ENCODE measurements at places on chromosomes 5 and 9. TPM values are rescaled to one million over a fixed set of nuclear protein-coding genes. Genes with fewer than 3 reads are reported as not detected.
A peak's percentile ranks its signal among the peaks of the same experiment; 100 is the strongest.

The BTF3 gene
- total RNA-seq = 503 TPM

The PRUNE2 gene
- total RNA-seq = 14.7 TPM

The TMEM141 gene
- 121 TPM for total RNA-seq

The OLFML2A gene
- 11.4 TPM for total RNA-seq

The RPL37 gene
- total RNA-seq = 341 TPM

The ZBED3 gene
- 5.9 TPM for total RNA-seq

The TAF11L11 gene
- total RNA-seq = not detected

The EDIL3 gene
- total RNA-seq = 4.6 TPM

The TUSC1 gene
- total RNA-seq = 22.6 TPM

The OR1J2 gene
- not detected for total RNA-seq

The WHRN gene
- 15.1 TPM for total RNA-seq

The OR13C4 gene
- total RNA-seq = not detected

The NOXA1 gene
- total RNA-seq = 4.6 TPM

The GLDC gene
- total RNA-seq = 0.16 TPM

The SLC36A1 gene
- 10.8 TPM for total RNA-seq

The LIFR gene
- 179 TPM for total RNA-seq

The HINT1 gene
- 217 TPM for total RNA-seq

The PCDHB15 gene
- total RNA-seq = 1.6 TPM

DNA sequence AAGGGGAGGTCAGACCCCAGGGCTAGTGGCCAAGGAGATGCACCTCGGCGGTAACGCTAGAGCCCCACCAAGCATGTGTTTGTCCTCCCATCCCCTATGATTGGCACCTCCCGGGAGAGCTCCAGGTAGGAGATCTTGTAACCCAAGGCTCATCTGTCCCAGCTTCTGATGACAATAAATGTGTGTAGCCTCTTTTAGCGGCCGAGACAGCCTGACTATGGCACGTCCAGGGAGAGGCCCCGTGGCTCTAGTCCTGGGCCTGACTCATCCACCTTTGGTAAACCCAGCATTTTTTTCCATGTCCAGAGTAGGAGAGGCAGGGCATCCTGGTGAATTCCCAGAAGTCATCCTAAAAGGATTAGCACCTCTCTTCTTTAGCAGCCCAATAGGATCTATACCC, 39.2 kb downstream of the IRF1 start:
- H3K27me3 ChIP-seq = no peaks in the 10 kb centered on the region
- H3K36me3 ChIP-seq = no peaks in the 10 kb centered on the region
- no peak overlapping the region for H3K4me3 ChIP-seq
- H3K4me1 ChIP-seq = peaks cover 12% of the 10 kb centered on the region

GRCh38 chr5:147555176-147555575, 45.3 kb upstream of the DPYSL3 start:
- H3K4me1 ChIP-seq = peaks cover 7% of the 10 kb centered on the region
- no peak overlapping the region for H3K4me3 ChIP-seq
- H3K27me3 ChIP-seq = no peaks in the 10 kb centered on the region

- DNase-seq = no peak
- no peaks in the 10 kb centered on the region for H3K36me3 ChIP-seq
- H3K4me1 ChIP-seq = no peaks in the 10 kb centered on the region
- no peak overlapping the region for H3K27ac ChIP-seq
These were observed 198.8 kb upstream of the S1PR3 start for GRCh38 chr9:88792502-88792901.

GRCh38 chr5:73592551-73592950, 27.0 kb downstream of the UTP15 start:
- H3K27me3 ChIP-seq = no peaks in the 10 kb centered on the region
- no peaks in the 10 kb centered on the region for H3K36me3 ChIP-seq
- no peak overlapping the region for H3K4me3 ChIP-seq
- no peak overlapping the region for H3K27ac ChIP-seq
- H3K4me1 ChIP-seq = no peaks in the 10 kb centered on the region

- H3K27ac ChIP-seq = no peak overlapping the region
- H3K4me1 ChIP-seq = no peaks in the 10 kb centered on the region
- H3K36me3 ChIP-seq = no peaks in the 10 kb centered on the region
- no peaks in the 10 kb centered on the region for H3K27me3 ChIP-seq
- no peak for DNase-seq
These were observed 461.0 kb downstream of the GADD45G start for GRCh38 chr9:90065851-90066250.

GRCh38 chr5:123690821-123691220, 178.8 kb downstream of the CSNK1G3 start:
- no peaks in the 10 kb centered on the region for H3K4me1 ChIP-seq
- H3K27me3 ChIP-seq = no peaks in the 10 kb centered on the region
- no peak overlapping the region for H3K27ac ChIP-seq
- no peaks in the 10 kb centered on the region for H3K36me3 ChIP-seq
- H3K4me3 ChIP-seq = no peak overlapping the region
- DNase-seq = no peak

- no peak overlapping the region for H3K4me3 ChIP-seq
- no peaks in the 10 kb centered on the region for H3K36me3 ChIP-seq
- DNase-seq = no peak
- H3K27me3 ChIP-seq = no peaks in the 10 kb centered on the region
- H3K27ac ChIP-seq = no peak overlapping the region
- H3K4me1 ChIP-seq = no peaks in the 10 kb centered on the region
These were observed 194.5 kb downstream of the ARL15 start for GRCh38 chr5:54115735-54116403.

DNA sequence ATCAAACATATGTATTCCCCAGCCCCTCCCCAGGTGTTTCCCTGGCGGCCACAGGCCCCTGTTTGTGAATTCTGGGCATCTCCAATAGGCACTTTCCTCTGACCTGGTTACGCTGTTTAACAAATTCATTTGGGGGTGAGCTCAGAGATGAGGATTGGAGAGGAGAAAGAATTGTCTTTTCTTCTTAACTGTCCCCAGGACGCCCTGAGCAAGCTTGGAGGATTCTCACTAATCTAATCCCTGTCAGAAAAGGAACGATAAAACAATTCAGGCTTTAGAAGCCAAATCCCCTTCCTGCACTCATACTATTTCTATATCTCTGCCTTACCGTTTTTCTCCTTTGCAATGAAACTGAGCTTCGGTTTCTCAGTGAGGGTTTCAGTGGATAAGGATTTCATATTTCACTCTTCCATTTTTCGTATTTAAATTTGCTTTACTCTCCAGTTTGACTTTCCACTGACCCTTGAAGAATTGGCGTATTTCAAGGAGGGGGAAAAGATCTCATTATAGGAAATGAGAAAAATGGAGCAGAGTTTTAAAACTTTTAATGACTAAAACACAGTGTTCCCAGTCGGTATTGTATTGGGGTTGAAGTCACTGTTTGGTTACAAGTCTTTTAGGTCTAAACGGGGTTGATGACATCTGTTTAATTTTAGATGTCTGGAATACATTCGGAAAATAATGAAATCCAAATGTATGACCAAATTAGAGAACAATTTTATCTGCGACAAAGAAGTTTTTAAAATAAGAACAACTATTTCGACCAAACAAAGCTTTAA, 180.1 kb downstream of the MACROH2A1 start:
- no peaks in the 10 kb centered on the region for H3K4me1 ChIP-seq
- no peak overlapping the region for H3K27ac ChIP-seq
- H3K4me3 ChIP-seq = no peak overlapping the region
- no peaks in the 10 kb centered on the region for H3K36me3 ChIP-seq
- no peaks in the 10 kb centered on the region for H3K27me3 ChIP-seq

DNA sequence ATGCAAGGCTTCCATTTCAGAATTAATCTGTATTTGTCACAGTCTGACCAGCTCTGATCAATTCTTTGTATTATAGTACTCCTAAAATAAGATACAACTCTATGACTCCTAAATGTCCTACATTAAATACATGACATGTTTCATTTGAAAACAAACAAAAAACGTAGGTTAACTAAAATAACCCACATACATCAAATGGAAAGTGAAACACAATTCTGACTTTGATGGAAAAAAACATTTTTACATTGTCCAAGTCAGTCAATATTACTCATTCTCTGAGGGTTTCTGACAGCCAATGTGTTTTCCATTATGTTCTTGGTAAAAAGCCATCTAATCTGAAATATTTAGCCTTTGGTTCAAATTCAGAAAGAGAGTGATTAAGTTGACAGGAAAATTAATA, 8.7 kb downstream of the HMGCS1 start:
- no peaks in the 10 kb centered on the region for H3K36me3 ChIP-seq
- DNase-seq = no peak
- no peak overlapping the region for H3K27ac ChIP-seq
- H3K4me3 ChIP-seq = no peak overlapping the region

DNA sequence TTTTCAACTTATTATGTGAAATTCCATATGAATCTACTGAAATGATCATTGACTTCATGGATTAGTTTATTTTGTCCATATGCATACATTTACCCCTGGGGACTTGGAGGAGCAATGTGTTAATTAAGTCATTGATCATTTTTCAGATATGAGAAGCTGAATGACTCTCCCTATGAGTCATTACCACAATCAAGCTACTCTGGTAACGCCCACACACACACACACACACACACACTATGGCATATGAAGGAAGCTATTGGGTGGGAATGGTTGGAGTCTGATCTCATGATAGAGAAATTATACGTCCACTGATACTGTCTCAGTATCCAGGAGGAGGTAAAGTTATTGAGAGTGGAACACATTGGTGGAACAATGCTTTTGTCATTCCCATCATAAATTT, 528.9 kb downstream of the AGTPBP1 start:
- H3K36me3 ChIP-seq = no peaks in the 10 kb centered on the region
- no peak overlapping the region for H3K27ac ChIP-seq
- no peak overlapping the region for H3K4me3 ChIP-seq
- no peaks in the 10 kb centered on the region for H3K27me3 ChIP-seq

DNA sequence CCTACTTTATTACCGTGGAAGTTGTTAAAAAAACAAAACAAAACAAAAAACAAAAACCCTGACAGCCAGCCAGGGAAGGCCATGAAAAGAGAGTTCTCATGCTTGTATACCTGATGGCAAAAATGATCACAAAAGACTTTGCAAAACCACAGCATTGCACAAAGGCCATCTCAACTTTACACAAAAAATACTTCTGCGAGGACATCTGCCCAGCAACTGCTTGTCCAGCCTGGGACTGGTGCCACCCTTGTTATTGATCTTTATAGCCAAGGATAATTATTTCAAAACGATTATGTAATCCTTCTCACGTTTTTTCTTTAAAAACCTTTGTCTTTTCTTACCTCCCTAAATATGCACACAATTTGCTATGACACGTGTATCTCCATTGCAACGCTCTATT, 42.2 kb upstream of the SLC28A3 start:
- H3K36me3 ChIP-seq = no peaks in the 10 kb centered on the region
- no peaks in the 10 kb centered on the region for H3K27me3 ChIP-seq
- H3K4me3 ChIP-seq = no peak overlapping the region
- H3K27ac ChIP-seq = no peak overlapping the region
- no peak for DNase-seq

- H3K27me3 ChIP-seq = no peaks in the 10 kb centered on the region
- peaks cover 48% of the 10 kb centered on the region for H3K4me1 ChIP-seq
- peak overlapping the region; percentile 93 for H3K27ac ChIP-seq
These were observed 37.9 kb downstream of the ERGIC1 start for GRCh38 chr5:172871982-172872381.

DNA sequence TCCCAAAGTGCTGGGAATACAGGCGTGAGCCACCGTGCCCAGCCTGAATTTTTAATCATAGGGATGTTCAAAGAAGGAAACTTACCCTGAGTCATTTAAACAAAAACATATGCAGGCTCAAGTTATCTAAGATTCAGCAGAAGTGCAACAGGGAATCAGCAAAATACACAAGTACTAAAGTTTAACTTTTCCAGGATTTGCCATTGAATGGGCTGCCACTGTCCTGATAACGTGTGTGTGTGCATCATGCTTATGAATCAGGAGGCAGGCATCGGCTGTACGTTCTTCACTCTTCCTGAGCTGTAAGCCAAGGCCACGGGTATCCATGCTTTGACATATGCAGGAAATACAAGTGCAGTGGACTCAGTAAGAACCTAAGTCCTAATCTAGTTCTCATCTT, 48.8 kb upstream of the FST start:
- H3K36me3 ChIP-seq = no peaks in the 10 kb centered on the region
- H3K4me3 ChIP-seq = no peak overlapping the region
- no peaks in the 10 kb centered on the region for H3K4me1 ChIP-seq
- no peak for DNase-seq

DNA sequence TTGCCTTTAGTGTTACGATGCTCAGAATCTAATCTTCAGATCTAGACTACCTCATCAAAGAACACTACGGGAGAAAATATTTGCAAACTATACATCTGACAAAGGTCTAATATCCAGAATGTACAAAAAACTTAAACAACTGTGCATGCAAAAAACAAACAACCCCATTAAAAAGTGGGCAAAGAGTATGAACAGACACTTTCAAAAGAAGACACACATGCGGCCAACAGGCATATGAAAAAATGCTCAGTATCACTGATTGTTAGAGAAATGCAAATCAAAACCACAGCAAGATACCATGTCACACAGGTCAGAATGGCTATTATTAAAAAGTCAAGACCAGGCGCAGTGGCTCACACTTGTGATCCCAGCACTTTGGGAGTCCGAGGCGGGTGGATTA, 31.0 kb upstream of the MEGF9 start:
- H3K4me3 ChIP-seq = no peak overlapping the region
- no peaks in the 10 kb centered on the region for H3K36me3 ChIP-seq
- no peak for DNase-seq

GRCh38 chr9:26945591-26945990, 1.5 kb downstream of the PLAA start:
- H3K36me3 ChIP-seq = no peaks in the 10 kb centered on the region
- peak overlapping the region; percentile 99 for H3K4me3 ChIP-seq
- no peak for DNase-seq
- H3K4me1 ChIP-seq = peaks cover 10% of the 10 kb centered on the region
- H3K27ac ChIP-seq = no peak overlapping the region
- H3K27me3 ChIP-seq = no peaks in the 10 kb centered on the region

GRCh38 chr5:1929108-1929991, 46.6 kb upstream of the IRX4 start:
- H3K4me3 ChIP-seq = no peak overlapping the region
- peaks cover 2% of the 10 kb centered on the region for H3K4me1 ChIP-seq
- H3K27ac ChIP-seq = no peak overlapping the region
- no peaks in the 10 kb centered on the region for H3K36me3 ChIP-seq

GRCh38 chr5:141155540-141156374, 5.9 kb downstream of the PCDHB6 start:
- no peak overlapping the region for H3K27ac ChIP-seq
- H3K36me3 ChIP-seq = no peaks in the 10 kb centered on the region
- DNase-seq = no peak
- no peaks in the 10 kb centered on the region for H3K27me3 ChIP-seq
- H3K4me1 ChIP-seq = no peaks in the 10 kb centered on the region

- peaks cover 11% of the 10 kb centered on the region for H3K4me1 ChIP-seq
- no peak for DNase-seq
- H3K36me3 ChIP-seq = no peaks in the 10 kb centered on the region
- peaks cover 17% of the 10 kb centered on the region for H3K27me3 ChIP-seq
- H3K27ac ChIP-seq = no peak overlapping the region
These were observed 9.9 kb downstream of the SNCB start for GRCh38 chr5:176620333-176620981.

- DNase-seq = no peak
- no peak overlapping the region for H3K4me3 ChIP-seq
- H3K4me1 ChIP-seq = no peaks in the 10 kb centered on the region
- no peaks in the 10 kb centered on the region for H3K36me3 ChIP-seq
- H3K27me3 ChIP-seq = no peaks in the 10 kb centered on the region
- H3K27ac ChIP-seq = no peak overlapping the region
These were observed 90.7 kb downstream of the SEC61B start for GRCh38 chr9:99312736-99313135.

- no peak for DNase-seq
- H3K4me3 ChIP-seq = no peak overlapping the region
- no peaks in the 10 kb centered on the region for H3K4me1 ChIP-seq
- no peaks in the 10 kb centered on the region for H3K27me3 ChIP-seq
- H3K27ac ChIP-seq = no peak overlapping the region
These were observed 454.9 kb downstream of the PRR16 start for GRCh38 chr5:120919017-120919416.

All from breast epithelium (tissue), 4 donors.